Epithelial cell of esophagus (primary cell): ENCODE measurements at places on chromosomes 1 and 21.

DNA sequence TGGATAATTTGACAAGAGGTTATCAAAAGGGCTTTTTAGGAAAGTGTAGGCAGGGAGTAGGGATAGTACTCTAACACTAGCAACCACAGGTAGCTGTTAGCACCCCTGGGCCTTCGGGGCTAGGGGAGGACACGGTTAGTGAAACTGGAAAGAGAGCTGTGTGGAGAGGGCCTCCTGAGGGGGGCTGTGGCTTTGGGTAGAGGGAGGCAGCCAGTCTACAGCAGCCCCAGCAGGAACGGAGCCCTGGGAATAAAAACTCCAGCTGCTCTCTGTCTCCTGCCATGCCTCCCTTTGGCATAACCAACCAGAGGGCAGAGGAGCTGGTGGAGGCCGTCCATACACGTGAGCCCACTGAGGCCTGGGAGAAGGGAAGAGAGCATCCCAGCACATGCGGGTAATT, 223.2 kb downstream of the FOXD2 start:
- no peak for DNase-seq

- DNase-seq, result peak; percentile 14
These were observed 583 bp downstream of the MEF2D start for GRCh38 chr1:156499842-156500542.

DNA sequence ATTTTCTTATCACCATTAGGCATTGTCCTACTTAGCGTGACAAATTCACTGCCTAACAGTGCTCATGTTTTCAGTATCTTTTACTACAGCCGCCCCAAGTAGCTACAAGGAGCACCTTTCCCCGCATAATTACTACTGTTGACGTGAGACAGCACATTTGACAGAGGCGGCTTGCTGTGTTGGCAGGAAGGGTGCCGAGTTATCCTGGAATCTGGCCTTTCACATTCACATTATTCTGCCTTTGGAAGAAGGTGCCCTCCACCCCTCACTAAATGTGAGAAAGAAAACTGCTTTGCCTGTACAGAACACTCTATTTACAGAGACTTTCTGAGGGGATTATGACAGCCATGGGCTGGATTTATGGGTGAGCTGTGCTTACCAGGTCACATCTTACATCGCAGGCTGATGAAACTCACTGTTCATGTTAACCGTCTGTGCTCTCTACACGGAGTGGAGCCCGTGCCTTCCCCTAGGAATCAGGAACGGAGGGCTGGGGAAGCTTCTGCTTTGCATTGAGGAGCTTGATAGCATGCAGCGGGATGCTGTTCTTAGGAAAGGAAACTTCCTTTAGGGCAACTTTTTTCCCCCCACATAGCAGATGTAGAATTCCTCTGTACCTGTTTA, 148.0 kb upstream of the ZRANB2 start:
- DNase-seq, result no peak

GRCh38 chr1:172941945-172942344, 108.8 kb downstream of the TNFSF18 start:
- no peak for DNase-seq

DNA sequence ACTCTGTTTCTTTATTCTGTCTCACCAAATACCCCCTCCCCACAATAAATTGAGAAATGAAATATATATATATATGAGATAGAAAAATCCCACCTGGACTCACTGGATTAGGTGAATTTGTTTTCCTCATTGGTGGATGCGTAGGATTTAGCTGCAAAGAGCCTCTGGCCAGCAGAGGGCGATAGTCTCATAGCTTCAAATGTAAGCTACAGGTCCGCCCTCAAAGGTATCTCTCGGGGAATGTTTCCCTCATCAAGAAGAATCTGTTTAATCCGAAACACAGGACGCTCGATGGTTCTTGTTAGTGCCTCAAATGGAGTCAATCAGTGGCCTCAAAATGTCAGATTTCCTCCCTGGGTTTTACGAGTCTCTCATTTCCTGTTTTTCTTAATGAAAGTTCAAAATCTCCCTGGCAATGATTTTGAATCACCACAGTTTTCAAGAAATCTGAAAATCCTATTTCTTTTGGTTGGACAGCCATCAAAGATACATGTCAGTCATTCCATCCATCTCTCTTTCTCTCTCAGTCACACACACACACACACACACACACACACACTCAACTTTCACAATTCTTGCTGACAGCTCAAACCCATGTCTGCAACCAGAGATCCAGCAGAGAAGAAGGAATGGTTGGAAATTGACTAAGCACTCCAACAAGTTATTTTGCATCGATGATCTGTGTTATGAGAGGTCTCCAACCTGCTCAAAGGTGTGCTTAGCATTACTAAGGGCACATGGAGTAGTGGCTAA, 13.9 kb upstream of the CAMK1G start:
- peak; percentile 90 for DNase-seq

GRCh38 chr1:34627465-34628240, 127.2 kb upstream of the GJB5 start:
- DNase-seq, result no peak

GRCh38 chr1:40438391-40439015, 11.8 kb upstream of the ZFP69B start:
- DNase-seq, result peak; percentile 28

GRCh38 chr1:7857985-7858384, 5.1 kb upstream of the UTS2 start:
- DNase-seq, result no peak

DNA sequence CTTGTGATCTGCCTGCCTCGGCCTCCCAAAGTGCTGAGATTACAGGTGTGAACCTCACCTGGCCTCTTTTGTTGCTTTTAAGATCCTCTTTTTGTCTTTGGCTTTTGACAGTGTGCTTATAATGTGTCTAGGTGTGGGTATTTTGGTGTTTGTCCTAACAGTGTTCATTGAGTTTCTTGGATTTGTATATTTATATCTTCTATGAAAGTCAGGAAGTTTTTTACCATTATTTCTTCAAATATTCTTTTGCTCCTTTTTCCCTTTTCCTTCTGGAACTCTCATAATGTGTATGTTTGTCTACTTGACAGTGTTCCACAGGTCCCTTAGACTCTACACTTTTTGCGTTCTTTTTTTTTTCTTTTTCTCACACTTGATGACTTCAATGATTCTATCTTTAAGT, 59.1 kb downstream of the URB2 start:
- no peak for DNase-seq

GRCh38 chr1:10772711-10773110, 23.7 kb downstream of the CASZ1 start:
- no peak for DNase-seq

- no peak for DNase-seq
These were observed 13.3 kb upstream of the SIPA1L2 start for GRCh38 chr1:232643251-232643650.

DNA sequence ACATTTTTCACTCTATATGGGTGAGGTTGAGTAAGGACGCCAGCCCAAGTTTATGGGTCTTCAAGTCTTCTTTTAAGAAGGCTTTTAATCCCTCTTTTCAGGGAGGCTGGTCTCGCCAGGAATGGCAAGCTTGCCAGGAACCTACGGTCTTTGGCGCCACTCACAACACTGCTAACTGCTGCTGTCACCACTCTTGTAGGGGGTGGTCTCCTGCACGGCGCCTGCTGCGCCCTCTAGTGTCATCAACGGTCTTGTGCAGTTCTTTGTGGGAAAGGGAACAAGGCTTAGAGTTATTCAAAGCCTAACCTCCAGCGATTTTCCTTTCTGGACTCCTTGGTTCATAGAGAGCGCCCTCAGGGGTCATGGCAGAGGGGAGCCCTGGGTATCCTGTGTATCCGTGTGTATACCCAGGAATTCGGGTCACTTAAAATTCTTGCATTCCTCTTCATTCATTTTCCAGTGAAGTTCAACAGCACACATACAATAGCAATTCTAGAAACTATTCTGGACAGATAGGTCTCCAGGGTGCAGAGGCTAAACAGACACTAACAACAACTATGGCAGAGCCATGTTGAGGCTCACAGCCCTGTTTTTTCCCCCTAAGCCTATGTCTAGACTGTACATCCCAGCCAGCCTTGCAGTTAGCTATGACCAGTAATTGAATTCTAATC, 392.8 kb upstream of the CAMK1G start:
- DNase-seq, result peak; percentile 65

- no peak for DNase-seq
These were observed 24.6 kb upstream of the CLCA4 start for GRCh38 chr1:86522240-86522639.

- no peak for DNase-seq
These were observed 11.5 kb upstream of the LRRC8B start for GRCh38 chr1:89512996-89513720.

DNA sequence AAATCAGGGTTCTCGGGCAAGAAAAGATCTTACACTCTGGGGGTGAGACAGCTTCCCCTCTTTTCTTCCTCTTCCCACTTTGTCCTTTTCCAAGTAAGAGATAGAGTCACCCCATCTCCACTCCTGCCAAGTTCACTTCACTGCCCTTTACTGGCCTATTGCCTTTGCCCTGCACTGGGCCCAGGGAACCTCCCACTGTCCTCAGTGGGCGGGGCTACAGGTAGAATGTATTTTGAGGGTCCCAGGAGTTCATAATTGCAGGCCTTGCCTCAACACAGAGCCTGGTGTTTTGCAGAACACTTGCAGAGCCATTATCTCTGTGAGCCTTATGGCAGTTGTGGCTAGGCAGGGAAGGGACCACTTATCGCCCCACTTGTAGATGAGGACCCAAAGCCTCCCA, 3.3 kb downstream of the AMPD2 start:
- no peak for DNase-seq

- no peak for DNase-seq
These were observed 308.8 kb downstream of the KIF26B start for GRCh38 chr1:245463392-245464165.
